ENCODE measurements at places on chromosomes 2 and 18.
A peak's percentile ranks its signal among the peaks of the same experiment; 100 is the strongest.

DNA sequence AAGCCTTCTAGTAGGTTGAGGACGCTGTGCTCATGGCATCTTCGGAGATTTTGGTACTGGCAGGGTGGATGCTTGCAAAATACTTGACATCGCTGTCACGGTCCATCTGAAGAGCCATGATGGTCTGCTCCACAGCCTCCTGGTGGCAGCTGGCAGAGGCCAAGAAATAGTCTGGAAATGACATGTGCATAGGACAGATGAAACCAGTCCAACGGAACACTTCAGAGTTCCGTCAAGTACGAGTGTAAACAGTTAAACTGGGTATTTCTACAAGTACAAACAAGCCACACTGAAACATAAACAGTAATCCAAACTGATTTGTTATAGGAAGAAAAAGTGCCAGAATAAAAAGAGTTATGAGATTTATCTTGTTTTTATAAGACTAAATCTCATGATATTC is 66.6 kb downstream of the PPP4R1 start:
- no peak for DNase-seq

DNA sequence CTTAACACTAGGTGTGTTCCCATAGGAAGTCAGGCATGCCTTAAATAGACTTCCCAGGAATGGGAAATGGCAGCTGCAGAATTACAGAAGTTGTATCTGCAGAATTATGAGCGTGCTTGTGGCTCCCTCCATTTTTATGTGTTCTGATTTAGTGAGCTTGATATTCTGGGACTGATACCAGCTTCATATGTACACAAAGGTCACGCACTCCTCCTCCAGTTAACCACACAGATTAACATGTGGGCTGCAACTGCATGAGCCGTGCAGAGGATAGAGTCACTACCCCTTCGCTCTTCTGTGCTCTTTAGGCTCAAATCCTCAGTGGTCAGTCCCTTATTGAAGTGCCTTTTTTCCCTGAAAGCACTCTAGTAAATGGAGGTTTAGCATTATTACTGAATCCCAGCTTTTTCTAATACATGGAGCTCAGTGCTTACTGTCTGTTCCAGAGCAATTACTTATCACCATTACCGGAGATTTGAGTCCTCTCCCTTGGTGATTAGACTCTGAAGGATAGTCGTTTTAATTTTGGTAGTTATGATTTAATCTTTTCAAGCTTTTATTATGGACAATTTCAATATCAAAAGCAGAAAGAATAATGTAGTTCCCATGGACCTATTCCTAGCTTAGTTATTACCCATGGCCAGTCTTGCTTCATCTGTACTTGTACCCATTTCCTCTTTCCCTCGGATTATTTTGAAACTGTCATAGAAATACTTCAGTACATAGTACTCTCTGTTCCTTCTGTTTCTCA is 238.3 kb downstream of the PRKCE start:
- DNase-seq: no peak

DNA sequence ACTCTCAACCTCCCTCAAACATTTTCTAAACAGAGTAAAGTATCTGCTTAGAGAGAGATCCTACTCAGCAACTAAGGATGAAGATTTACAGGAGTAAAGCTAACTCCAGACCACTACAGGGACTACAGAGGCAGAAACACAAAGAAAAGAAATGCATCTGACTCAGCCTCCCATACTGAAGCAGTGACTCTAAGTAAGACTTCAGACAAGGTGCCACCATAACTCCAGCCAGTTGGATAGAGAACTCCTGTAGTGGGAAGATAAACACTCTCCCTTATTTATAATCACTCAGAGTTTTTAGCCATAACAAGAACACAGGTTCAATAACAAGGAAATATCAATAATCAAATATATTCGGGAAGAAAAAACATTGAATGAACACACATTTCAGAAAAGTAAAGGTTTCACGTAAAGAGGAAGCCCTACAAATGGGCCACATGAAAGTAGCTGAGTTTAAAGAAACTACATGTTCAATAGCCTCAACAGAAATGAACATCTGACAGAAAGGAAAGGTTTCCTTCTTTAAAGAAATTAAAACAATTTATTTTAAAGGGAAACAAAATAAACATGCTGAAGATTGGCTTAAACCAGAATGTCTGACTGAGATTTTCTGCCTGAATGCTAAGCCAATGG is 519.9 kb downstream of the KCNJ3 start:
- DNase-seq: no peak

DNA sequence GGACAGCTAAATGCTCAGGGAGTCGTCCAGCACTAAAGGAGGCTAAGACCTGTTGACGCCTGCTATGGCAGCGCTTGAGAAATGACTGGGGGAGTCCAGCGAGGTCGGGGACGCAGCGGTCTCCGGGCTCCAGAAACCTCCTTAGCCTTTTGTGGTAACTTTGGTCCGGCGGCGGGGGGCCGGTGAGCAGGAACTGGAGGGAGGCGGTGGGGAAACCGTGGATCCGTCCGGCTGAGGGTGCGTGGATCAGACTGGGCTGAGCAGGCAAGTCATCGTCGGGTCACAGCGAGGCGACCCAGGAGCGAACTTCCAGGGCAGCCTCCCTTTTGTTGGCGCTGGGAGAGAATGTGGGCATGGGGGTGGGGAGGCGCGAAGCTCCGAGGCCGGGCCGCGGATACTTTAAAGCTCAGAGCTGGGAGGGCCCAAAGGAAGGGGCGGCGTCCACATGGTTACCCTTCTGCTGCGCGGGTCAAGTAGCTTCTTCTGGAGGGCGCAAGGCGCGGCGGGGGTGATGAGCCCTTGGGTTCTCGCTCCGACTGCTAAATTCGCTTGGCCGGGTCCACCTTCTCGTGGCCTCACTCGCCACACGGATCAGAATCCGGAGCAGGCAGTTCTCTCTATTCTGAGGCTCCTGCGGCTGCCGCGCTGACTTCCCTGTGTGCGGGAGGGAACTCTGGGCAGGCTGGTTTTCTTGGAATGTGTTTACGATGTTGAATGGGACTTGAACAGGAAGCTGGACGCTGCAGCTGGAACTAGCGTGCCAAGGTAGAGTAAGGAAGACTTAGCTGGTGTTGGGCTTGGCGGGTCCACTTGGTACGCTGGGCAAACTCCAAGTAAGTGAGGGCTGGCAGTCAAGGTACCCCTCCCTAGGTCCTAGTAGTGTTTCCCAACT is 920 bp downstream of the GULP1 start:
- peak; percentile 70 for DNase-seq

GRCh38 chr2:66497431-66498288 is 62.7 kb downstream of the MEIS1 start:
- DNase-seq: no peak

GRCh38 chr18:38576349-38576748 is 1010.8 kb upstream of the CELF4 start:
- no peak for DNase-seq

- DNase-seq: no peak
Observed at GRCh38 chr18:79695269-79695668, 15.7 kb downstream of the CTDP1 start.

Data from fibroblast of skin of right quadriceps (primary cell).